ENCODE measurements at places on chromosomes 3 and 15. TPM values are rescaled to one million over a fixed set of nuclear protein-coding genes. Genes with fewer than 3 reads are reported as not detected.

DNA sequence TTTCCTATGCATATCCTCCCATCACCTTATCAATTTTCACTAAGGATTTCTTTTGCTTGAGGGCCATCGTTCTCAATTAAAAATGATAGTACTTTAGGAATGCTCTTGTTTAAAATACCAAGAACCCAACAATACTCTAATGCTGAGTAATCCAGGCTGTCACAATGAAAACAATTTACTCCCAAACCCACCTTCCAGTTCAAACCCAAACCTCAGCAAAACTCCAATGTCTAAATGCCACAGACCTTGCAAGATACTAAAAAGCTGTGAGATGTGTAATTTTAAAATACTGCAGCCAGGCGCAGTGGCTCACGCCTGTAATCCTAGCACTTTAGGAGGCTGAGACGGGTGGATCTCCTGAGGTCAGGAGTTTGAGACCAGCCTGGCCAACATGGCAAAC is 889.8 kb downstream of the ROBO1 start:
- DNase-seq = peak; percentile 15

PAQR5 gene
- total RNA-seq = 0.91 TPM

- no peak for DNase-seq
These were observed 210.3 kb downstream of the ULK4 start for GRCh38 chr3:41751597-41751996.

- DNase-seq = no peak
These were observed 408.2 kb downstream of the LPP start for GRCh38 chr3:188562144-188562543.

All from Daoy (cell line).